Activated CD4-positive, alpha-beta T cell treated with anti-CD3 and anti-CD28 coated beads, Interleukin-2, amount 50 U/mL, for 4 hours (primary cell): ENCODE measurements at places on chromosomes 5 and 9.

DNA sequence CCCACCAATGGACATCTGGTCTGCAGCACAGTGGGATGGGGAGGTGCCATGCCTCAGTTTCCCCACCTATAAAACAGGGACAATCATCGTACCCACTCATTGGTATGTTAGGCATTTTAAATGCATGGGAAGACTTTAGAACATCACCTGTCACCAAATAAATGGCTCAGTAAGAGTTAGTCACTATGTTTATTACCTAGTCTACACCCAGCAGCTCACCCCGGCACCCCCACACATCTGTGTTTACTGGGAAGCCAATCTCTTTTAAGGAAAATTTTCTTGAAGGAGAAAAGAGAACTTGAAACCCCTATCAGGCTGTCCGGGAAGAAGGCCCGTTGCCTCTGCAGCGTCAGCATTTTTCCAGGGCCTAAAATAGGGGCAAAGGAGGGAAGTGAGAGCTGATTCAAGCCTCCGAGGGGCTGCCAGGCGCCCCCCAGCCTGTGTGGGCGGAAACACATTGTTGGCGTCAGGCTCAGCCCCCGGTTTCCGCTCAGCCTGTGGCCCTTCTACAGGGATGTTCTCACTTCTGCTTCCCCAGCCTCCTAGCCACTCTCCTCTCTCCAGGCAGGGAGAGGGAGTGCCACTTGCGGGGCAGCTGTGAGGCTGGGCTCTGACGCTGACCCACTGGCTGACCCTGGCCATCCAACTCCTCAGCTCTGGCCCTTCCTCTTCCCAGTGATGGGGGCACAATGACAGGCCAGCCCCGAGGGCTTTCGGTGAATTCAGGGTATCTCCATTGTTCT is 4.6 kb downstream of the CSF1R start:
- no peak for DNase-seq

- DNase-seq, result no peak
These were observed 72.0 kb upstream of the CTSL start for GRCh38 chr9:87653941-87654340.

DNA sequence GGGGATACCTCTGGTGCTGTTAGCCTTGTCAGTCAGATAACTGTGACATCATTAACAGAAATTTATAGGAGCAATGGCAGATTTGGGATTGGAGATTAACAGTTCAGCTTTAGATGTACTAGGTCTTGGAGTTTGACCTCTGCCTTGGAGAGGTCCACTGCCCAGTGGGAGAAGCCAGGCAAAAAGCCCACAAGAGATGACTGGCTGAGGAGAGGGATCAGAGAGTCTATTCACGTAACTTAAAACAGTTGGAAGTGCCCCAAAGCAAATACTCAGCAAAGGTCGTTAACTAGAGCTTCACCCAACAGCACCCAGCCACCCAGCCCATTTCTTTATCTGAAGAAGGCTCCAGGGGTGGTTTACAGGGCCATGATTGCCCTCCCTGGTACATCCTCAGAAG is 232.7 kb upstream of the PPP1R2B start:
- DNase-seq, result no peak

- DNase-seq, result no peak
These were observed 724 bp downstream of the SGTB start for GRCh38 chr5:65721050-65721719.

- DNase-seq, result no peak
These were observed 10.8 kb upstream of the SLC12A7 start for GRCh38 chr5:1122511-1123294.
